Glutamatergic neuron (in vitro differentiated cells): ENCODE measurements at places on chromosomes 1 and 21.

DNA sequence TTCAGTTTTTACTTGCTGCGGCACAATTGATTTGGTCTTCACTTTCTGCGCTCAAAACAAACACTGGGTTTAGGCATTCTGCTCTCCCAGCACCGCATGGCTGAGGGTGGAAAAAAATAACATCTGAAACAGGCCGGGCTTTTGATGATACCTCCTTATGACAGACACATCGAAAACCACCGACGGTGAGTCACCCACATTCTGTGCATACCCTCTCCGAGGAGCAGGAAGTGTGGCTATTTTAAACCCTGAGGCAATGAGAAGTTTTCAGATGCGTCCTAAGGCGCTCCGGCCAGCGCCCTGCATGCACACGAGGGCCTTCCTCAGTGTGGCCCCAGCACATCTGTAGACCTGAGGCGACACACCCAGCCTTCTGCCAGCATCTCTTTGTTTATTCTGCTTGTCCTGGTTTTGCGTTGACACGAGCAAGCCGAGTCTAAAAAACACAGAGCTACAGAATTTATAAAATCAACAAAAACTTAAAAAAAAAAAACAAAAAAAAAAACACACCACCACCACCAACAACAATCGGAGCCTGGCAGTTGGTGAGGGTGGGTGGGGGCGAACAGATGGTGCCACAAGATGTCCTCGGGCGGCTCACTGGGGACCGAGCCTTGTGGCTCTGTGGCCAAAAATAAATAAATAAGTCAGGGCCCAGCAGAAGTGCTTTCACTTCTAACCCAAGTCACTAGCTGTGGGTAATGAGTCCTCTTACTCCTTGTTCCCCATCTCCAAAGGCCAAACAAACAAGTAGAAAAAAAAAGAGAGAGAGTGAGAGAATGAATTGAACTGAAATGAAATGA, 162.6 kb upstream of the IRF2BP2 start:
- DNase-seq: peak; percentile 64

DNA sequence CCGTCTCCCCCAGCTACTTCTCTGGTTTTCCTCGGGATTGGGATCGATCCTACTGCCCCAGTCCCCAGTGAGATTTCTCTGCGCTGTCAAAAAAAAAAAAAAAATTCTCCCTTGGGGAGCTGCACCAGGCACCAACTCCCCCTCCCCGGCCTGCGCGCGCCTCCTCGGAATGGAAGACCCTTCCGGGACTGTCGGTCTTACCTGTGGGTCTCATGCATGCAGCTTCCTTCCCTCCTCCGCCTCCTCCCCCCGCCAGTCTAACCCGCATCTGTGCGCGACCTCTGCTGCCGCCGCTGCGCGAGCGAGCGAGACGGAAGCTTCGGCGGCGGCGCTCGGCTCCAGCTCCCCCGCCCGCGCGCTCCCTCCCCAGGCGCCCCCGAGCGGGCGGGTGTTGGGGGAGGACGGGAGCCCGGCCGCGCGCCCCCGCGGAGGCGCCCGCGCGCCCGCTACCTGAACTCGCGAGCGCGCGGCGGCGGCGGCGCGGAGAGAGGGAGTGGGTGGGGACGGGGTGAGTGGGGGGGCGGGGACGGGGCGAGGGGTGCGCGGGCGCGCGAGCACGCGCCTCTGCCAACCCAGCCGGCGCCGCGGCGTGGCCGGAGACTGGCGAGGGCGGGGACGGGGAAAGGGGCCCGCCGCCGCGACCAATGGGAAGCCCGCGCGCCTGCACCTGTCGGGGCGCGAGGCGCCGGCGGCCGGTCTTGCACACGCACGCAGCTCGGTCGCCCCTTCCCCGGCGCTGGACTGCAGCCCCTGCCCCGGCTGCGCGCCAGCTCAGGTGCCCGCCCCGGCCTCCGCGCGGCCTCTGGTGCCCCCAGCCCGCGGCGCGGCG, at the start of gene SUSD4:
Gene SUSD4 (minus strand): TSS at position 321 of the 829 bp plus-strand sequence. CDS start 751 bp downstream, outside the sequence.
- DNase-seq: peak; percentile 70

DNA sequence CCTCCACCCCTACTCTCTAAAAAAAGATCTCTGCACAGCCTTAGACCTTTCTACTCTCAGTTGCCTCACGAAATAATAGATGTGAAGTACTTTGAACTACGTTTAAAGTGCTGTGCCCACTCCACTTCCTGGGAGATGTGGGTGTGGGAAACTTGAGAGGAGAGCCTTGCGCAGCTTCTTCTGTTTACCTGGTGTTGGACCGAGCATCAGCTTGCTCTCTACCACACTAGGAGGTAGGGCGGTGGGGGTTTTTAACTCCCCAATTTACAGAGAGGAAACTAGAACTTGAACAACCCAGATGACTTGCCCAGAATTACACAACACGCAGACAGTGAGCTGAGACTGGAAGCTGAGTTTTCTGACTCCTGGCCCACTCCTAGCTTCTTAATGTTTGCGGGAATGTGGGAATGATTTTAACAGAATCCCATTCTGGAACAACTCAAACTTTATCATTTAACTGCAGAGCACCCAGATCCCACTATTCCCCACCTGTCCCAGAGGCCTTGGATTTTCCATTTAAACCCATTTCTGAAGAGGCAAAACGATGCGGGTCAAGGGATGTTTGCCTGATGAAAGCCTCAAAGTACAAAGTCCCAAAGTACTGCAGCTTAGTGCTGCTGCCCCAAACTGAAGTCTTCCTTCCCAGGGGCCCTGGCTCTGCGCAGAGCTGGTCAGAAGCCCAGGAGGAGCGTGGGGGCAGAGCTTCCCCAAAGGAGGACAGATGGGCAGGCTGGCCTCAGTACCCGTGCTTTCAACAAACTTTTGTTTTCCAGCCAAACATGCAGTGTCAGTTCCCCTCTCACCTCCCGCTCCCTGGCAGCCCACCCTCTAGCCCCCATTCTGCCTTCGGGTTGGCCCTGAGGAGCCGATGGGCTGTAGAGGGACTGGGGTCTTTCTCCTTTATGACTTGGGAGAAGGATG, 19.0 kb downstream of the BTG2 start:
- DNase-seq: peak; percentile 24

DNA sequence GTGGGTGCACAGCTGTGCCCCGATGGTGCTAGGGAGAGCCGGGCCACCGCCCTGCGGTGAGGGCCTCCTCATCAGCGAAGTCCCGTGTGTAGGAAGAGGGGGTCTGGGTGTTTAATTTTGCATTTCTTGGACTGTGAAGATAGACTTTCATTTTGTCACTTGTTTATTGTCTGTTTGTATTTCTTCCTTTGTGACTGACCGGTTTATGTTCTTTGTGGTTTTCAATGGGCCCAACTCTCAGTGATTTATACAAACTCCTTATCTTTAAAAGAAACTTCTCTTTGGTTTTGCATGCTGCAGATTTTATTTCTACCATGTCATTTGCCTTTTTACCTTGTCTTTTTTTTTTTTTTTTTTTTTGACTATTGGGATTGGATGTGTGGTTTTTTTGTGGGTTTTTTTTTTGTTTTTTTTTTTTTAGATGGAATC, 65.1 kb downstream of the COL18A1 start:
- DNase-seq: no peak

DNA sequence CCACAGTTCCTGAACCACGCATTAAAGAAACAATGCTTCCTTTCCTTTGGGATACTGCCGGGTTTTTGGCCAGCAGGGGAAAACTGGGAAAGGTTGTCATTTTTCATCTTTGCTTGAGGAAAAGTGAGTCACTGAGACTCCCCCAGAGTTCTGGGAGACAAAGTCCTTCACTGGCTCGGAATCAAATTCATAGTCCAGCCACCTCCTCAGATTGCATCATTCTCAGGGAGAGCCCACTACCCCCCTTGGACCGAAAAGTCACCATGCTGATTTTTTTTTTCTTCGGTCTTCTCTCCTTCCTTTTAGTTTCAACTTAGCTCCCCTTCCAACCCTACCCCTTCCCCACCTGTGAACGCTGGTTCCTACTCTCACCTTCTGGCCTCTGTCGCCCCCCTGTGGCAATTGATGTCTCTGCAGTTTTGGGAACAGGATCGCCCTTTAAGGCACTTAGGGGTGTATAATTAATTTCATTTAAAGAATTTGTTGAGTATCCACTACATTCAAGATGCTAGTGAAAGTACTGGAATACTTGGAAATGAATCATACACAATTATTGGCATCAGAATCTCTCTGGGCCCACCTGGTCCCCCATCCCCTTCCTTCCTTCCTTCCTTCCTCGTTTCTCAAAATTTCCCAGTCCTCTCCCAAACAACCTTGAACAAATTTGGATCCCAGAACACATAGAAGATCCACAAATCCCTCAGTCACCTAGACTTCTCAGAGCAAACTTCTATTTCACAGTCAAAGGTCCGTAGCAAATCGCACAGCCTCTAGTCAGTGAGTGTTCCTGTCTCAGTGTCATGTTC, 6.9 kb downstream of the ACKR1 start:
- DNase-seq: peak; percentile 74

DNA sequence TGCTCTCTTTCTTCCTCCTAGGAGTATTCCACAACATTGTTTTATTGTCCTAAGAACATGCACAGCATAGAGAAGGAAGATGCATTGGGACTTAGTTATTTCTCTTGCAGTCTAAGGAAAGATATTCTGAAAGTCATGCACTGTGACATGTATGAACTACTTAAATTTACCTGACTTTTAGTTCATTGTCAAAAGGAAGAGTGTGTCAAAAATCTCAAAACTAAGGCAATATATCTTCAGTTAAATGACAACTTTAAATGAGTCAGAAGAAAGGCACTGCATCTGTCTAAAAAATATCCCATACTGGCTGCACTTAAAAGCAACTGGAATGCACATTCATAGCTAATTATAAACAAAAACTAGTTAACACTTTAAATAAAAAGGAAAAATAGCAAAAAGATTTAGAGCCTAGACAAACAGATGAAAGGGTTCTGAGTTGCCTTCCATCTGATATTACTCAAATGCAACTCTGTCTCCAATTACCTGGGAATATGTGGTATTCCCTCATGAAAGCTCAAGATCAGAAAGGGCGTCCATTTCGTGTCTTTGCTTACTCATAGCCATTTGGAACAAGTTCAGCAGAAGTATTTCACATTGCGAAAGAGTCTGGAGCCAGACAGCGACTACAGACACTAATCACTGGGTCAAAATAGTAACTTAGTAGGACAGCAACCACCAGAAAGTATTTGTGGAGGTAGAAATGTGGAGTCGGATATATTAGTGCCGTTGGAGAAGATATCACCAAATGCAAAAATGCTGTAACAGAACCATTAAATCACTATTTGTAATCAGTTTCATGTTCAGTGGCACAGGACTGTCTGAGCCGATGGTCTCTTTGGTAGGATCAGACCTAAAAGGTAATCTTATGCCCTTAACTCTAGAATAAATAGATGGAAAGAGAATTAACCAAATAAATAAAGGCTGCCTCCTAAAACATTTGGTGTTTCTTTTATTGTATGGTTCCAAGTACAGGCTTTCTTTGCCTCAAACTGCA, 225.7 kb downstream of the GREM2 start:
- no peak for DNase-seq
